ENCODE measurements at places on chromosomes 5 and 9.

DNA sequence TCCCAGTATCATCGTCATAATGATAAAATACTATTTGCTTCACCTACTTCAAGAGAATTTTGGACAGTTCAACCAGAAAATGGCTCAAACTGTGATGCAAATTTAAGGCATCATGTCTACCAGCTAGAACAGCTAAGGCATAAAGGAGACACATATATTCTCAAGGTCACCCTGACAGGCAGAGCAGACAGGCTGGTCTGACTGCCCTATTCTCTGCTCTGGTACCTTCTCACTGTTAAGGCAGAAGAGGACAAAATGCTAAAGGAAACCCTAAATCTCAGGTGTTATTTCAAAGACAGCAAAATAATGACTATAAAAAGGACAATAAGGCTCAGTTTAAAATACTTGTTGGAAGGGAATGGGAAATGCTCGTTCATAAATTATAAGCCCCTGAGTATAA lies 87.2 kb downstream of the MRPS27 start:
- DNase-seq, result no peak

DNA sequence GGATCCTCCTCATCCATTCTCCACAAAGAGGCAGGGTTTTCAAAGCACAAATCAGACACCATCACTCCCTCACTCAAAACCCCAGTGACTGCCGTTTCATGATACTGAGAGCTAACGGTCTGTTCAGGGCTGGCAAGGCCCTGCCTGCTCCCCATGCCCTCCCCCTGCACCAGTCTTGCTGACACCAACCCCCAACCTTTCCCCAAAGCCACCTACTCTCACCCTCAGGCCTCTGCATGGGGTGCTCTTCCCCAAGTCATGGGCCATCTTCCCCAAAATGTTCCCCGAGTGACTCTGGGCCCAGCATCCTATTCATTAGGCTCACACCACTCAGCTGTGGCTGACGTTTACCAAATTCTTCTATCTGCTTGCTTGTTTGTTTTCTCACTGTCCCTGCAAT lies 21.7 kb upstream of the OLFM1 start:
- no peak for DNase-seq

GRCh38 chr5:73694089-73694488 lies 68.1 kb downstream of the ARHGEF28 start:
- DNase-seq, result peak; percentile 42

- DNase-seq, result no peak
Observed at GRCh38 chr9:18154661-18155060, 319.3 kb upstream of the ADAMTSL1 start.

GRCh38 chr5:169695919-169696490 lies 58.9 kb downstream of the DOCK2 start:
- DNase-seq, result no peak

GRCh38 chr5:57692582-57693487 lies 210.2 kb upstream of the ACTBL2 start:
- peak; percentile 24 for DNase-seq

DNA sequence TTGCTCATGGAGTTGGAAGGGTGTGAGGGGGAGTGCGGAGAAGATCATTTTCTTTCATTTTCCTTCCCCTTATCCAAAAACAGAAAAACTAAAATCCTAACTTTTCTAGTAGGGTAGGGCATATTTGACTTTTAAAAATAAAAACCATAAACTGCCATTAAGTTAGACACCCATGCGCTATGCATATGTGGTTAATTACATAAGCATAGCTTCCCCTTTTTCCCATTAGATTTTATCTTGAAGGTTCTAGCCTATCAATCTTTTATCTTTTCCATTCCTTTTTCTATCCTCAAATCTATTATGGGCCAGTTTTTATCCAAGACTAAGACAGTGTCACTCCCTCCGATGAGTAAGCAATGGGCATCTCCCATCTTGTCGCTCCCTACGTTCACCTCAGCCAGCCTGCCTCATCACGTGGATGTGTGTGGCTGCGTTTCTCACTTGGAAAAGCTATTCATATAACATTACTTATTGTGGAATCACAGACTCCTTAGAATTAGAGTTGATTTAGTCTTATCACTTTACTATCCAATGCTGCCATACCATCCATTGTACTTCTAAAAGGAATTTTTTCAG lies 49.2 kb downstream of the PCSK5 start:
- no peak for DNase-seq

All from activated CD4-positive, alpha-beta T cell treated with anti-CD3 and anti-CD28 coated beads, Interleukin-2, amount 50 U/mL, for 16 hours (primary cell).